ENCODE measurements at places on chromosomes 2 and 18.

DNA sequence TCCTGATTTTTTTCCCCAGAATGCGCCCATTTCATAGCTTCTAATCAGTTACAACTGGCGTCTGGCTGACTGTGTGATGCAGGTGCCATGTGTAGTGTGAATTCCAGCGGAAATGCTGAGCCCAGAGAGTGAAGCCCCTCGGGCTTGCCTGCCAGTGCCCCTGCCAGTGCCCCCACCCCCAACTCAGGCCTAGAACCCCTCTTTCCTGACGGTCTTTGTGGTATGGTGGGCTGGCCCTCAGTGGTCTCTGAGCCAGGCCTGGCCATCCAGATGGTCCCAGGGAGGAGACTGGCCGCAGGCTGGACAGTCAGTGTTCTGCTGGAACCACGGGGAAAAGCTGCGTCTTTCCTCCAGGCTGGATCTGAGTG is 3.1 kb downstream of the RAMP1 start:
- DNase-seq, result no peak

- no peak for DNase-seq
Observed at GRCh38 chr18:2536063-2536462, 35.2 kb downstream of the METTL4 start.

- DNase-seq, result no peak
Observed at GRCh38 chr18:39215920-39216319, 1650.3 kb upstream of the CELF4 start.

DNA sequence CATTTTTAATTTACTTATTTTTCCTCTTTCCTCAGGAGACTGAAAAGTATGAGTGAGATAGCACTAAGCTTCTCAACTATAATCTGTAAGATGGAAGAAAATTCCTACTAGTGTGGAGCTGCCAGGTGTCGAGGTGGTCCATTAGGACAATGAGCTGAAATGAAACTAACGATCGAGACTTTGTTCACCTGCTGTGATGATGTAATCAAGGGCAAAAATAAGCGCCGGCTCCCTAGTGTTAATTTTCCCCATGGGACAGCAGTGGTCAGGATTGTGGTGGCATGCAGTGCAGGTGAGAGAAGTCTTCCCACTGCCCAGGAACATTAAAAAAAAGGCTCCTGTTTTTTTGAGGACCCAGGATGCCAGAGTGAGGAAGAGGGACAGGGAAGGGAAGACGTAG is 859.1 kb upstream of the GCFC2 start:
- no peak for DNase-seq

GRCh38 chr2:119338272-119338671 is 28.4 kb downstream of the C2orf76 start:
- DNase-seq, result no peak

DNA sequence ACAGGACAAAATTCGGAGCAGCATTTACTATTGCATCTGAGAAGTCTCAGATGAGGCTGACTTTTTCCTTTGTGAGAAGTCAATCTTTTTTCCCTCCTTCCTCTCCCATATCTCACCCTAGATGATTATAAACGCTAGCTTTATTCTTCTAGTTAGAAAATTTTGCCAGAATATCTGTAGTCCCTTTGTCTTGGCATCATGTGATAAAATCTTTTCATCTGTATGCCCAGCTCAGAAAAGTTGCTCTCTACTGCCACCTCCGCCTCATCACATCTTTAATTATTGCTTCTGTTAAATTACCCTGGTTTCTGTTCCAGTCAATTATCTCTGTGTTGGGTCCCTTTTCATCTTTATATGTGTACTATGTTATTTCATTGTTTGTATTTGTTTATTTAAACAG is 210.8 kb upstream of the SLC35G4 start:
- no peak for DNase-seq

DNA sequence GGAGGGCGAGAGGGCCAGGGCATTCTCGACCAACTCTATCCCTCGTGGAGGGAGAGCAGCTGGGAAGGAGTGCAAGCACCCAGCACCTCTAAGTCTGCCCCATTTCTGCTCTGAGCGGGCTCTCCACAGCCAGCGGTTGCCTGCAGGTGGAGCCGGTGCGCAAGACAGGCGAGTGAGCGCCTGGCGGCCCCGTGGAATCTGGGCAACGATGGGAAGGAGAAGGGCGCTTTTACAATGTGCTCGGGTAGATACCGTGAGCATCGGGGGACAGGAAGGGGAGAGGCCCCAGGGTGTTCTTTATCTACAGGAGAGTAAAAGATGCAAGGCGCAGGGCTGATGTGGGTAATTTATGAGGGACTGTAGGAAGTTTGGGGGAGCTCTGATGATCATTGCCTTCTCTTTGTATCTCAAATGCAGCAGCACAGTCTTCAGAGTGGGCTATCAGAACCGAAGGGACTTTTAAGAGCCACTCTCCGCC is 867 bp upstream of the TTL start:
- peak; percentile 85 for DNase-seq

GRCh38 chr2:235669269-235669831 is 175.5 kb downstream of the AGAP1 start:
- peak; percentile 31 for DNase-seq

- peak; percentile 53 for DNase-seq
Observed at GRCh38 chr2:240561325-240561971, 1.3 kb downstream of the DUSP28 start.

GRCh38 chr2:239835056-239835455 is 190.1 kb downstream of the NDUFA10 start:
- DNase-seq, result no peak

GRCh38 chr2:86360776-86361175 is 23.4 kb upstream of the REEP1 start:
- no peak for DNase-seq

DNA sequence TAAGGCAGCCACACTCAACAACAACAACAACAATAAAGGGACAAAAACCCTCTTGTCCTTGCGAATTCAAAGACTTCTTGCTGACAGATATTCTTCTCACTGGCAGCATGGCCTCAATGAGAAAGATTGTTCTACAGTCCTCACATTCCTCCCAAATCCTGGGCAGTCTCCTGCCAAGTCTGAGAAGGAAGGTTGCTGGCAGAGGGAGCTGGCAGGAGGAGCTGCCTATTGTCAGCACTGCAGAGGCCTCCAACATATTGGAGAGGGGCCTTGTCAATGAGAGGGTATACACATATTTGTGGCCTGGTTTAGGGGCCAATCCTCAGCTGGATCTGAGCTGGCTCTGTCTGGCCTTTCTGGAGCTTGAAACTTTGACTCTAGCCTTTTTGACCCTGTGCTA is 63.5 kb downstream of the LAMA3 start:
- no peak for DNase-seq

DNA sequence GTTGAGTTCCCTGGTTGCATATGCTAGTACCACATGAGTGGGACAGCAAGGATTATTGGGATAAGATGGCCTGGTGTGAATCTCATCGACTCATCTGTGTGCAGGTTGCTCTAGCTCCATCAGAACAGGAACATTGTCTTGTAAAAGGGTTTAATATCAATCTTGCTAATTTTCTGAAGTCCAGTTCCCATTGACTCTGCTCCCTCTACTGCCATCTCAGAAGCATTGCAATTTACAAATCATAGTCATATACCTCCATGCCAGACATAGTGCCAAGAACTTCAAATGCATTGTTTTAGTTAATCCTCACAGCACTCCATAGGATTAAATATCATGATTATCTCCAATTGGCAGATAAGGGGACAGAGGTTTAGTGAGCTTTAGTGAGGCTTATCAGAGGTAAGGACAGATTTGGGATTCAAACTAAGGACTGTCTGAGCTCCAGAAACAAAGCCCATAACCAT is 4.8 kb upstream of the STAT4 start:
- peak; percentile 8 for DNase-seq

Data from CD4-positive, alpha-beta T cell treated with Interleukin-17A for 4 hours (primary cell).